Adrenal gland (tissue), 19 donors: ENCODE measurements at places on chromosomes 2 and 18. TPM values are rescaled to one million over a fixed set of nuclear protein-coding genes. Genes with fewer than 3 reads are reported as not detected.
A peak's percentile ranks its signal among the peaks of the same experiment; 100 is the strongest.

The CPLX4 gene
- total RNA-seq = not detected

The GPR39 gene
- total RNA-seq = not detected

The GCG gene
- total RNA-seq = not detected

The FAP gene
- total RNA-seq = 0.53 TPM

GRCh38 chr2:167925758-167926157 is 321.6 kb downstream of the STK39 start:
- no peak overlapping the region for H3K27ac ChIP-seq
- DNase-seq = no peak
- H3K4me3 ChIP-seq = no peak overlapping the region

- peaks cover 31% of the 10 kb centered on the region for H3K27me3 ChIP-seq
- H3K4me1 ChIP-seq = no peaks in the 10 kb centered on the region
- peak; percentile 22 for DNase-seq
- no peaks in the 10 kb centered on the region for H3K36me3 ChIP-seq
Observed at GRCh38 chr2:72931280-72931910, 14.1 kb downstream of the EMX1 start.

GRCh38 chr2:186130748-186131641 is 355.1 kb upstream of the ZC3H15 start:
- H3K4me1 ChIP-seq = peaks cover 6% of the 10 kb centered on the region
- DNase-seq = no peak
- no peaks in the 10 kb centered on the region for H3K27me3 ChIP-seq

- H3K4me1 ChIP-seq = no peaks in the 10 kb centered on the region
- no peaks in the 10 kb centered on the region for H3K27me3 ChIP-seq
- H3K27ac ChIP-seq = no peak overlapping the region
- no peaks in the 10 kb centered on the region for H3K36me3 ChIP-seq
- H3K4me3 ChIP-seq = no peak overlapping the region
Observed at GRCh38 chr2:217049956-217050355, 190.1 kb upstream of the TNP1 start.
